AG04449 (cell line): ENCODE measurements at places on chromosomes 1 and 21.

GRCh38 chr1:225410036-225410435, 17.8 kb downstream of the LBR start:
- DNase-seq = no peak

DNA sequence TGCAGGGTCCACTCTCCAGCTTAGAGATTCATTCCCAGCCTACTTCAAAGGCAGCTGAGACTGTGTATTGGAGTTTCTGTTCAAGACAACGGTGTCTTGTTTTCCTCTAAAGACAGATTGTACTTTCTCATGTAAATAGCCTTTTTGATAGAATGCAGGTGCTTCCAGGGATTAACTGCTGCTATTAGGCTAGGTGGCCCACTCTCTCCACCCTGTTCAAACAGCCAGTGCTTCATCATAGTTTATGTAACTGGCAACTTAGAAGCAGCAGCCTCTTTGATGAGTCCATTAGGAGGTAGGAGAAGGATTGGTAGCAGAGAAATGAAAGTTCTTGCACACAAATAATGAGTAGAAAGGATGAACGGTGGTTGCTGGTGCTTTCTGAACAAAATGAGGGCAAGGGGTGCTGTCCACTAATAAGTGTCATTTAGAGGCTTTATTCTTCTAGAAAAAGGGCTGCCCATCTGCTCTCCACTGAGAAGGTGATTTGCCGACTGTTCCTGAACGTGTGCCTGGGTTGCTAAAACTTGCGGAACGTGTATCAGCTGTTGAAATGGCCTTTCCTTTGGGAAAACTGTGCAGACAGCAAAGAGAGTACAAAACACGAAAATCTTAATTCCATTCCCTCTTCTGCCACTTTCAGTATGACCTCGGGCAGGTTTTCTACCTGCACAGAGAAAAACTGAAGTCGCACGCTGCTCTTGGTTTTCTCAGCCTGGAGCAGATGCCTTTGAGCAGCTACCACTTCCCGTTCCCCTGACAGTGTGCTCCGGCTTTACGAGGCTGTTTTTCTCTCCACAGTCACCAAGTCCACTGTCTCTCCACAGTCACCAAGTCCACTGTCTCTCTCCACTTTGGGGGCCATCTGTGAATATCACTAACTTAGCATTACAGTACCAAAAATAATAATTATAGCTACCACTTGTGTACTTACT, 228.9 kb downstream of the KIF26B start:
- DNase-seq = no peak

DNA sequence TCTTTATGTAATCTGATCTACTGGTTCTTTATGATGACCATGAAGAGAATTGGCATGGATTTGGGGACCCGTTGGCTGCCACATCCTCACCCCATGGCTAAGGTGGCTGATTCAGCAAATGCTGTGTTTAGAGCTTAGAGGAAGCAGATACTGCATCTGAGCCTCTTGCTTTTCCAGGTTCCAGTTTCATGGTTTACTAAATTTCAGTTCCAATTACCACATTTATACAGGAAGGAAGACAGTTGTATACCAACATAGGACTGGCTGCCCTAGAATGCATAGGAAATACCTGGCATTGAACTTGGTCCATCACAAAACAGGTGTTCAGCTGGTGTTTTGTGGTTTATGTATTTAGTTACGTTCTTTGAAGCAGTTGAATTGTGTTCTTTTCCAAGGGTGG, 107.1 kb downstream of the ST3GAL3 start:
- DNase-seq = no peak

GRCh38 chr1:232795497-232796053, 9.6 kb upstream of the MAP10 start:
- no peak for DNase-seq
